ENCODE measurements at places on chromosomes 2 and 18. TPM values are rescaled to one million over a fixed set of nuclear protein-coding genes. Genes with fewer than 3 reads are reported as not detected.

The AQP12B gene
- not detected for total RNA-seq

The MBOAT2 gene
- 4.1 TPM for total RNA-seq

The IL1R2 gene
- total RNA-seq = 10.5 TPM

The STAT4 gene
- 54.6 TPM for total RNA-seq

The AUP1 gene
- total RNA-seq = 78.5 TPM

DNA sequence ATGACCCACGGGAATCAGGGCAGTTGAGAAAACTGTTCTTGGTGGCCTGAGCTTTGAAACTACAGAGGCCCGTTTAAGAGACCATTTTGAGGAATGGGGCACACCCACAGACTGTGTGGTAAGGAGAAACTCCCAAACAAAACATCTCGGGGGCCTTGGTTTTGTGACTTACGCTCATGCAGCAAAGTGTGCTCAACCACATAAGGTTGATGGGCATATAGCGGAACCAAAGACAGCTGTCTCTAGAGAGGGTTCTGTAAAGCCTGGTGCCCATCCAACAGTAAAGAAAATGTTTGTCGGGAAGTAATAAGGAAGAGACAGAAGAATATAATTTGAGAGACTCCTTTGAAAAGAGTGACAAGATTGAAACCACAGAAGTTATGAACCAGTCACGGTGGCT lies 5.4 kb downstream of the MRO start:
- peaks cover 6% of the 10 kb centered on the region for H3K27me3 ChIP-seq
- no peak for DNase-seq
- H3K4me3 ChIP-seq = no peak overlapping the region
- H3K27ac ChIP-seq = no peak overlapping the region

DNA sequence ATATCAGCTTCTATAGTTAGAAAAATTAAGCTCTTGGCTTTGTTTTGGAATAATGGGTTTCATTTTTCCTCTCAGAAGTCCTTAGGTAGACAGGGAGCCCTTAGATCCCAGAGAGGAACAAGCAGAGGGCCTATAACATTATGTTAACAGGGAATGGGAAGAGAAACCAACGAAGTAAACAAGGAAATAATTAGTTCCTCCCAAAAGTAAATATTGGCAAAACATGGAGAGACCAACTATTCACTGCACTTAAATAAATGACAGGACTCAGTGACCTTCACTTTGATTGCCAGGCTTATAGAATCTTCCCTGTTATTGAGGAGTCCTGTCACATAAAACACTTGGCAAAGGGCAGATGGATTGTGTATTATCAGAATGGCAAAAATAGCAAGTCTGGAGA lies 5.3 kb downstream of the CRIM1 start:
- no peak for DNase-seq
- no peak overlapping the region for H3K4me3 ChIP-seq
- H3K27me3 ChIP-seq = peaks cover 33% of the 10 kb centered on the region
- H3K4me1 ChIP-seq = peaks cover 16% of the 10 kb centered on the region
- H3K27ac ChIP-seq = no peak overlapping the region

- no peaks in the 10 kb centered on the region for H3K36me3 ChIP-seq
- no peaks in the 10 kb centered on the region for H3K4me1 ChIP-seq
- H3K27me3 ChIP-seq = peaks cover 8% of the 10 kb centered on the region
- no peak overlapping the region for H3K27ac ChIP-seq
- no peak for DNase-seq
Measured at GRCh38 chr18:67730886-67731285, 214.4 kb upstream of the DSEL start.

DNA sequence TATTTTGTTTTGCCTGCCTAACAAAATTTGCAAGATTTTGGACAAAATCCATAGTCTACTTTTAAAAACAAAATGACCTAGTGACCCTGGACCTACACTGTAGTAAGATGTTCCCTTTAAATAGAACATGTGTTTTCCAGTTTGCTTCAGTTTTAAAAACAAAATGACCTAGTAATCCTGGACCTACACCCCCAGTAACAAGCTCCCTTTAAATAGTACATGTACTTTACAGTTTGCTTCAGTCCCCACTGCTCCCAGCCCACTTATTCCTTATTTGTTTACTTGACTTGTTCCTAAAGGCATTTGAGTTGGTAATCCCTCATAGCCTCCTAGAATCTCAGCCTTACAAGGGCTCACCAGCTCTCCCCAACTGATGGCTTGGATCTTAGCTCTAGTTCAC lies 34.5 kb upstream of the HTR2B start:
- peaks cover 14% of the 10 kb centered on the region for H3K4me1 ChIP-seq
- H3K4me3 ChIP-seq = no peak overlapping the region
- H3K36me3 ChIP-seq = peaks cover 10% of the 10 kb centered on the region
- no peaks in the 10 kb centered on the region for H3K27me3 ChIP-seq
- no peak for DNase-seq
